ENCODE measurements at places on chromosomes 5 and 9. TPM values are rescaled to one million over a fixed set of nuclear protein-coding genes. Genes with fewer than 3 reads are reported as not detected.

- no peak for DNase-seq
These were observed 2.9 kb downstream of the TGFBI start for GRCh38 chr5:136031711-136032110.

The CCDC192 gene
- not detected for total RNA-seq

DNA sequence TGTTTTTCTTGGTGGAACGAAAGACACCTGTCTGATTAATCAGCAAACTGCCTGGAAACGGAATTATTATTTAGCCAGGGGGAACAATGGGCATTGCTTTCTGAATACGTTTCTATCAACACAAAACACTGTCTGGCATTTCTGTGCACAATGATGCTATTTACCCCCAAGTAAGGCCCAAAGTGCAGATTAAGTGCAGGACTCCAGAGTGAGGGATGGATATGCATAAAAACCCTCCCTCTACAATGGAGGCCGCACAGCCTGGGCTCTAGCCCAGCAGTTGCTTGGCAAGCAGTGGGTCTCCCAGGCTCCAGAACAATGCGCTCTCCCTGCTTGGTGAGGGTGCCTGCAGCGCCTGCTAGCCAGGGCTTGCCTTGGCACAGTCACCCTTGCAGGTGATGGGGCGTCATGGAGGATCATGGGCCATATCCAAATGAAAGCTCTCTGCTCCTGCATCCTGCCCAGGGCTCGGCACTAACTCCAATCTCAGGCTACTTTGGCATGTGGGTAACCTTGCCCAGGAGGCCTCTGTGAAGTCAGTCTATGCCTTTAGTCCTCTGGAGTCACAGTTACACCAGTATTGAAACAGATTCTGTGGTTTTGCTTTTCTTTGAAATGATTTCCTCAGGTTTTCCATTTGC, 11.5 kb upstream of the SPATA24 start:
- no peak for DNase-seq

The UNC13B gene
- total RNA-seq: 7.4 TPM

The SPACA9 gene
- 3.3 TPM for total RNA-seq

DNA sequence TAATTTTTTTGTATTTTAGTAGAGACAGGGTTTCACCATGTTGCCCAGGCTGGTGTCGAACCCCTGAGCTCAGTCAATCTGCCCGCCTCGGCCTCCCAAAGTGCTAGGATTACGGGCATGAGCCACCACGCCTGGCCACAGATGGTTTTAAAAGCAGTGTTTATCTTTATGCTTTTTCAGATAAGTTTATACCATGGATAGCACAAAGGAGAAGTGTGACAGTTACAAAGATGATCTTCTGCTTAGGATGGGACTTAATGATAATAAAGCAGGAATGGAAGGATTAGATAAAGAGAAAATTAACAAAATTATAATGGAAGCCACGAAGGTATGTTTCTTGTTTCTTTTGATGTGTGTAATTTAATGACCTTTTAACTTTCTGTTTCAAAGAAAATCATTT, 35.1 kb downstream of the POLK start:
- no peak for DNase-seq

DNA sequence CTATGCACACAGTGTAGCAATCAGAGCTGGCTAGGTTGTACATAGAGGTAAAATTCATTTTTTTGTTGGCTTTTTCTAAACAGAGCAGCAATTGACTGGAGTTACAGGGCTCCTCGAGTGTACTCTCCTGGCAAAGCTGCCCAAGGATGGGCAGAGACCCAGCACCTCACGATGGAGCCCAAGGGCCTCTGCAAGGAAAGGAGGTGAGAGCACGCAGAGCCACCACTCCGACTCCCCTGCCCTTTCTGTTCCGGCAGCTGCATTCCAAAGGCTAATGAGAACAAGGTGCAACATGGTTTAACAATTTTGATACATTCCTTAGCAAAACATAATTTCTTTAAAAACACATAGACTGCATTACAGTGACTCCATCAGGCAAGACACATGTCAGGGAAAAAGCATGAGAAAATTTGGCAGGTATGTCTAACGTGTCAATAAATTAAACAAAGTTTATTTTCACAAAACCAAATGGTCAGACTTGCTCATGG, 47.5 kb downstream of the SAXO1 start:
- no peak for DNase-seq

The HMCN2 gene
- not detected for total RNA-seq

DNA sequence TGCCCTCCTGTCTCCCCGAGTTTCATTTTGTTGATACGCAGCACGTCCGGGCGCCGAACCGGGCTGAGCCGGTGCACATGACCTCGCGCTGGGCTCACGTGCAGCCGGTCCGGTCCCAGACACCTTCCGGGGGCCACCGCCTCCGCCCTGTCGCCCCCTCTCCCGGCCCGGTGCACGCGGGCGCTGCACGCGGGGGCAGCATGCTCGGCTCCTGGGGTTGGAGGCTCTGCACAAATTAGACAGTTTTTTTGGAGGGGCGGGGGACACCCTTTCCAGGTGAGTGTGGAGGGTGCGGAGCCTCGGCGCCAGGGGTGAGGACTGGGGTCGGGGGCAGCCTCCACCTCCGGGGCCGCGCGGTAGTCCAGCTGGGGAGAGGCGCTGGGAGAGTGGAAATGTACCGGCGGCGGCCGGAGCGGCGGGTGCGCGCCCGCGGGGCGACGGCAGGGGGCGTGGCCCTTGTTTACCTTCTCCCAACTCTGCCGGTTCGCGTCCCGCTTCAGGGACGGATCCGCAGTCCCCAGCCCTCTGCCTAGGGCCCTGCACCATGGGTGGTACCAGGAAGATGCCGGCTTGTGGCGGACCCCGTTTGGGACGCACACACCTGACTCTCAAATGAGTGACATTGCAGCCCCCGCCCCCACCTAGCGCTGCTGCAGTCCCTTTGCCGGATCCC, 1.1 kb downstream of the JADE2 start:
- no peak for DNase-seq

DNA sequence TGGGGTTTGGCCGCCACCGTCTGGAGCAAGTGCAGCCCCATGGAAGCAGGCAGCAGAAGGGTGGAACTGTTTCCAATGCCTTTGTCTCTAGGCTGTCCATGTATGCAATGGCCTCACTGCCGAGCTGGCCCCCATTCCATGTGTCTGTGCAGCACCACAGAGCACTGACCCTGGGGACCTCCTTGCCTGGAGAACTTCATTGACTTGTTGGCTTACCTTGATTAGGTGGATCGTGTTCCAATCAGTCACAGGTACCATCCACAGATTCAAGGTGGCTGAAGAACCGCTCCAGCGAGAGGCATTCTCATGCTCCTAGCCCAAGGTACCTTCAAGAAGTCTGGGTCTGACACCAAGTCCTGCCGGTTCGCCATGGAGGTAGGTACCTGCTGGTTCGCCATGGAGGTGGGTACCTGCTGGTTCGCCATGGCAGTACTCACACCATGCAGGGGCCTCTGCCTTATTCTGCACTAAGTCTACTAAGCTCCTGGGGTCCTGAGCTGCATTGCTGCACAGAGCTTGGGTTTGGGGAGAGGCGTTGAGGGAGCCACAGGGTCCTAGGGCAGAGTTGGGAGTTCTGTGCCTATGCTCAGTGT, 358.3 kb upstream of the IRX1 start:
- DNase-seq: no peak

The PCDHB15 gene
- 2.1 TPM for total RNA-seq

DNA sequence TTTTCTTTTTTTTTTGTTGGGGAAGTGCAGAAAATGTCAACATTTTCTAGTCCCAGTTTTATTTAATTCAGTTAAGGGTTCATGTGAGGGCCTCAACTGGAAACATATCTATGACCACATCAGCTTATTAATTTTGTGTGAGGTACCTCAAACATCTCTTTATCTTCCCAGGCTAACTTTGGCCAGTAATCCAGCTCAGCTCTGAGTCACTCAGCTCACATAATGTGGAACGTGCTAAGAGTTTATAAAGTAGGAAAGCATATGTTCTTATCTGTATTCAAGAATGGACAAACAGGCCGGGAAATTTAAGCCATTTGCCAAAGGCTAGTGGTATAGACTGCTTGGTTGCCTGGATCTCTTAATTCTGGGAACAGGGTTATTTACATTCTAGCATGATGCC, 118.4 kb downstream of the INSYN2B start:
- peak; percentile 48 for DNase-seq

- no peak for DNase-seq
These were observed 250.4 kb upstream of the CHD1 start for GRCh38 chr5:99179206-99179605.

The CKMT2 gene
- not detected for total RNA-seq

DNA sequence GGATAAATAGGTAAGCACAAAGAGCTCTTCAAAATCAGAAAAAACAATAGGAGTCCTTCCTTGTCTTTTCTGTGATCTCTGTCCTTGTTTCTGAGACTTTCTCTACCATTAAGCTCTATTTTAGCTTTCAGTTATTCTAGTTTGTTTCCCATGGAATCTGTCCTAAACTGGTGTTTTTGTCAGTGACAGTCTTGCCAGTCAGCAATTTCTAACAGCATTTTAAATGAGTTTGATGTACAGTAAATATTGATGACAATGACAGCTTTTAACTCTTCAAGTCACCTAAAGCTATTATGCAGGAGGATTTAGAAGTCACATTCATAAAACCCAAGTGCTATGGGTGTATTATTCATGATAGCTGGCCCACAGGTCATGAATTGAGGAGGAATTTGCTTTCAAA, 17.9 kb downstream of the TIGD6 start:
- DNase-seq: no peak

DNA sequence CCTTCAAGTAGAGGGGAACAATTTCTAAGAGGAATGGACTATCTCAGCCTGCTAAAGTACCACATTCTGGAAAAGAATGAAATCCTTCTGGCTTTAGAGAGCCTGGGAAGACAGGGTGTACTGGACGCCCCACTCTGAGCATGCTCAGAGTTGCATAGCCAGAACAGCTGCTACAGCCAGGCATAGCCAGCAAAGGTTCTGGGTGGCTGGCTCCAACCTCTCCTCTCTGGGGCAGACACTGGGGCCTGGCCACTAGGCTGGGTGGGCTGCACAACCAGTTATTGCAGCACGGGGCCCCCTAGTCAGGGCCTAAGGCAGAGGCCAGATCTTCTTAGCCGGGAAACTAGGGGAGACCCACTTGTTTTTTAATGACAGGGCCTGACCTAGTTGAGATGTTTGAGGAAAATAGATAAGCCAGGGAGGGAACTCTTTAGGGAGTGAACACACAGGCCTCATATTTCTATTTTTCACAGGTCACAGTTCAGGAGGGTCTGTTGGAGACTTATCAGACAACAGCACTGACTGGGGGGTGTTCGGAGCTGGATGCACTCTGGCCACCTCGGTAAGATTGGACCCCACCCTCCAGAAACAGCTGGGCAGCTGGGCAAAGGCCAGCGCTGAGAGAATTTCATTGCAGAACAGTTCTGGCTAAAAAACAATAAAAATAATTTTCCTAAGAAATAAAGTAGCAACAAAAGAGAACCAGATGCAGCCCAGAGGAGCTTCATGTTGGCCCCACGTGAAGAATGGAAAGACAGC, 142.9 kb downstream of the LPAR1 start:
- DNase-seq: no peak

DNA sequence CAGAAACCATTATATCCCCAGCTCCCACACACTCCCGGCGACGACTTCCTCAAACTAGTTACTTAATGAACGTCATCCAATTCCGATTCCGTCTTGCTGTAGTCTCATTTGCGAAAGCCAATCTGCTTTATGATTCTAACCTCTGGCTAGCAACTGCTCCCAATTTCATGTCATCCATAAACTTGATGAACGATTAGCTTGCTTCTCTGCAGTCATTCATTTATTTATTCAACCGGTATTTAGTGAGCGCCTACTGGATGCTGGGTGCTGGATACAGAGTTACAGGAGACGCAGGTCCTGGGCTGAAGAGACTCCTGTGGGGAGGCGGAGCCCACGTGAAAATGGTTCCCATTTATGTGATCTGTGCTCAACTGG, 46.2 kb downstream of the TSPAN17 start:
- no peak for DNase-seq

- DNase-seq: peak; percentile 70
These were observed 68.2 kb downstream of the EBF1 start for GRCh38 chr5:159031513-159031912.

DNA sequence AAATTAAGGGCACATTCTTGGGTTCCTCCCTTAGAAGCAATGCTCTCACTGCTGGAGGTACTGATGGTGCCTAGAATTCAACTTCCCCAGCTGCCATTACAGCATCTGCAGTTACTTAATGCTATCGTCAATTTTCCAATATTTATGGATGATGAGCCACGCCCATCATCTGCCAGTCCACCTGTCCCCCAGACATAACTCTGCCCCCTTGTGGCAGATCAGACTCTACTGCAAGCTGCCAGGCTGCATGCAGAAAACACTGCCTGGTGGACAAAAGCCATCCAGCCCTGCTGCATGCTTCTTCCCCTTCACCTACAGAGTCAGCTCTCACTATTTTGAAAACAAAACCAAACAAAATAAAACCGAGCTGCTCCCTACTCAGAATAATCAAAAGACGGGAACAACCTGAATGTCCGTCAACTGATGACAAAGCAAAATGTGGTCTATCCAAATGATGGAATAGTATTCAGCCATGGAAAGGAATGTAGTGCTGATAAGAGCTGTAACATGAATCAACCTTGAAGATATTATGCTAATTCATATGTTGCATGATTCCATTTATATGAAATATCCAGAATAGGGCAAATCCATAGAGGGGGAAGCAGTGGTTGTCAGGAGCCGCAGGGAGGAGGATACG, 66.4 kb downstream of the RETREG1 start:
- peak; percentile 61 for DNase-seq

The FOXD4L5 gene
- total RNA-seq: not detected

- DNase-seq: no peak
These were observed 806 bp upstream of the CDC42SE2 start for GRCh38 chr5:131262953-131263541.

- DNase-seq: peak; percentile 85
These were observed 166.3 kb downstream of the DOCK2 start for GRCh38 chr5:169803077-169803981.

The MARCOL gene
- total RNA-seq: not detected

DNA sequence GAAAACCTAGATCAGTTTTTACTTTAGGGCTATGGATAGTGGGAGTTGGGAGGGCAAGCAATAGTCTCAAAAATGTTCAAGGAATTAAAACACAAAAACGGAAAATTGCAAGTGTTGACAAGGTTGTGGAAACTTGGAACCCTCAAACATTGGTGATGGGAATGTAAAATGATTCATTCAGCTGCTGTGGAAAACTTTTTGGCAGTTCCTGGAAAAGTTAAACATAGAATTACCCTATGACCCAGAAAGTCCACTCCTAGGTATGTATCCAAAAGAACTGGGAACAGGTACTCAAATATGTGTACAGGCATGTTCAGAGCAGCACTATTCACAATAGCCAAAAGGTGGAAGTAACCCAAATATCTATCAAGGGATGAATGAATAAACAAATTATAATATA, 1.2 kb upstream of the MSANTD3 start:
- no peak for DNase-seq

The IFNE gene
- not detected for total RNA-seq

GRCh38 chr5:107867266-107867665, 196.5 kb upstream of the EFNA5 start:
- no peak for DNase-seq

- DNase-seq: no peak
These were observed 278.7 kb upstream of the KLF4 start for GRCh38 chr9:107768224-107768623.

GRCh38 chr9:30622561-30622960, 1761.9 kb upstream of the ACO1 start:
- DNase-seq: no peak
